Tongue (tissue), 3 donors: ENCODE measurements at places on chromosomes 5 and 9. TPM values are rescaled to one million over a fixed set of nuclear protein-coding genes. Genes with fewer than 3 reads are reported as not detected.

ACOT12 gene
- not detected for total RNA-seq

PRR16 gene
- 5.2 TPM for total RNA-seq

DNA sequence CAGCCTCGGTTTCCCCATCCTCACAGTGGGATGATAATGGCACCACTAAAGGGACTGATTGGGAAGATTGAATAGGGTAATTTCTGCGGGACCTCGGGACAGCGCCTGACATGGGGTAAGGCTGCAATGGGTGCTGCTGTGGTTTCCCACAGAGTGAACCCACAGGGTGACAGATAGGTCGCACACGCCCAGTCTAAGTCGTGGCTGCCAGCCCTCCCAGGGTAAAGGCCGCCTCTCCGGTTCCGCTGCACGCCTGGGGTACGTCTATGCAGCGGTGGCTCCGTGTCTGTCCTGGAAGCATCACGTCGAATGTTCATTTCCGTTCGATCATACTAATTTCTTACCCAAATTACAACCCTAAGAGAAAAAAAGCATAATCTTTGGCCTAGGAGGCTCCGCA is 631 bp downstream of the CFAP77 start:
- no peak for DNase-seq

POU5F2 gene
- 5.7 TPM for total RNA-seq

GRCh38 chr9:108859459-108860114 is 2.5 kb upstream of the ACTL7A start:
- DNase-seq: peak; percentile 9

DNA sequence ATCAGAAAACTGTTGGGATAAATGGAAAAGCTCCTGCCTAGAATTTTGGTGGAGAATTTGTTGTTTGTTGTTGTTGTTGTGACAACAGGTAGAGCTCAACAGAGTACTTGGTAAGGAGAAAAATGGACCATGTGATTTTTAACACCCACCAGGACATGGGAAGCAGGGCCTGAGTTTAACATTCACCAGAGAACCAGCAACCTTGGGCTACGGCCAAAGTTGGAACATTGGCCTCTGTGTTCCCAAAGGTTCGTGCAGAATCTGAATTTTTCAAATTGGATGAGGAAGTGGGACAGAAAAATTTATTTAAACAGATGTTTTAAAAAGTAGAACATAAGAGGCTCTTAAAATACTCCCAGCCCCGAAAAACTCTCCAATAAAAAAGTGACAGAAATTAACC is 127.0 kb downstream of the GNA14 start:
- peak; percentile 75 for DNase-seq

- DNase-seq: no peak
These were observed 38.5 kb upstream of the DEPDC1B start for GRCh38 chr5:60738461-60738860.
